Hippocampal formation (tissue), 2 donors: ENCODE measurements at places on chromosomes 5 and 9.

DNA sequence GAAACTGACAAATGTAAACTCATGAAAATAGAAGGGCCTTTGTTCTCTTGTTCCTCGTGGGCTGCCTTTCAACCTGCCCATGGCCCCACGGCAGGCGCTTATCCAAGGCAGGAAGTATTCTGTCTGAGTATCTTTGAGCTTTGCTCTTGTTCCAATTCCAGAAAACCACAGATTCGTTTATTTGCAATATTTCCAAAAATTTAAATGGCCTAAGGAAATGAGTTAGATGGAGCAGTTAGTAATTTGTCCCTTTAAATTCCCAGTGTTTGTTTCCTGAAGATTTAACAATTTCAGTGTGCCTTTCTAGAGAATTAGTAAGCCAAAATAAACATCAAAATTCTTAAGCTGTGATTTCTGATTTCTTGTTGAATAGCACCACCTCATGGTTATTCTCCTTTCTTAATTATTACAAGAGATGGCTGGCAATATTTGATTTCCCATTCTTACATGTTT, 299.4 kb upstream of the RASA1 start:
- no peak for DNase-seq

- DNase-seq: no peak
These were observed 17.8 kb upstream of the IFNB1 start for GRCh38 chr9:21095561-21095960.

GRCh38 chr9:117218951-117219350, 195.9 kb downstream of the ASTN2 start:
- DNase-seq: no peak

DNA sequence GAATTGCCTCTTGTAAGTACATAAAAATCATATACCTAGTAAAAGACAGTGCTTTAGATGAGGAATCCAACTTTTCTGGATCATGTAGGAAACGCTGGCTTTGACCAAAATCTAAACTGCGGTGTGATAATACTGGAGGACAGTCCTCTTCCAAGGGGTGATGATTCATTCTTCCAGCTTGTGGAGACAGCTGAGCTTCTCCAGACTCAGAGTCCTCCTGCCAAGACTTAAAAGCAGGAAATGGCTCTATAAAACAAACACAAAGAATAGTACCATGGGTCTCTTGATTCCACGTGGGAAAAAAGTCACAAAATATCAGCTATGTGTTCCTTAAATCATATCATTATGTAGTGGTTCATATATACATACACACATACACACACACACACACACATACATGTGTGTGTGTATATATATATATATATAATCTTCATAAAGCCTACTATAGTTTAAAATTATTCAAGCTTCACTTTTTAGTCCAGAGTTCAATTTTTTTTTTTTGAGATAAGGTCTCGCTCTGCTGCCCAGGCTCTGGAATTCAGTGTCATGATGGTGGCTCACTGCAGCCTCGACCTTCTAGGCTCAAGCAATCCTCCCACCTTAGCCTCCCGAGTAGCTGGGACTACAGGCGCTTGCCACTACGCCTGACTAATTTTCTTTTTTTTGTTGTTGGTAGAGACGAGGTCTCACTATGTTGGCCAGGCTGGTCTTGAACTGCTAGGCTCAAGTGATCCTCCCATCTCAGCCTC, 65.0 kb downstream of the PKD2L2 start:
- peak; percentile 34 for DNase-seq

GRCh38 chr5:14281746-14282181, 138.6 kb downstream of the TRIO start:
- DNase-seq: no peak

GRCh38 chr9:77449240-77450084, 198.7 kb downstream of the GNA14 start:
- DNase-seq: no peak

DNA sequence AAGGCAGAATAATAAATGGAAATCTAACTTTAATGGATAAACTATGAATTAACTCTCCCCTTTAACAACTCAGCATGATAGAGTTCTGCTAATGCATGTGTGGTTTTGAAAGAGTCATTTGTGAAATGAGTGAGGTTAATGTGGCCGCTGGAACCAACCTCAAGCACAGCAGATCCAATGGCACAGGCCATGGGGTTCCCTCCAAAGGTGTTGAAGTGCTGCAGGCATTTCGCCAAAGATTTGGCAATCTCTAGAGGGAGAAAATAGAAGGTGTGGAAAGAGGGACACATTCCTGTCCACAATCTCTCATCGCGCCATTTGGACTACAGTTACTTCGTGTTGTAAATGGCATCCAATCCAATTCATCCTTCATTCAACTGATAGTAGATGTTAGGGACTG, 35.0 kb downstream of the AGXT2 start:
- no peak for DNase-seq

GRCh38 chr5:30387974-30388632, 805.4 kb upstream of the CDH6 start:
- DNase-seq: no peak

- DNase-seq: no peak
These were observed 21.6 kb downstream of the LPCAT1 start for GRCh38 chr5:1502046-1502736.

GRCh38 chr9:4463824-4464223, 26.4 kb upstream of the SLC1A1 start:
- DNase-seq: no peak

GRCh38 chr9:75593920-75594319, 296.6 kb upstream of the PCSK5 start:
- no peak for DNase-seq

- DNase-seq: no peak
These were observed 975 bp downstream of the OCLN start for GRCh38 chr5:69493396-69494133.

- DNase-seq: no peak
These were observed 5.5 kb upstream of the RNU6ATAC start for GRCh38 chr9:134169724-134170401.

DNA sequence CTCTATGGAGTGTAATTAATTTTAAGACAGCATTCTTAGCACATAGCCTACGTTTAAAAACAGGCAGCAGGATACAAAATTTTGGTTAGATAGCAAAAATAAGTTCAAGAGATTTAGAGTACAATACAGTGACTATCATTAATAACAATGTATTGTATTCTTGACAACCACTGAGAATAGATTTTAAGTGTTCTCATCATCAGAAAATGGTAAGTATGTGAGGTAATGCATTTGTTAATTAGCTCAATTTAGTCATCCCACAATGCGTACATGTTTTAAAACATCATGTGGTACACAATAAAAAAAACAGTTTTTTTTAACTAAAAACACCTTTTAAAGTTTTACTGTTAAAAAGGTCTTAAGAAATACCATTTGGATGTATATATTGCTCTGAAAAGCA, 94.2 kb downstream of the MUSK start:
- no peak for DNase-seq

DNA sequence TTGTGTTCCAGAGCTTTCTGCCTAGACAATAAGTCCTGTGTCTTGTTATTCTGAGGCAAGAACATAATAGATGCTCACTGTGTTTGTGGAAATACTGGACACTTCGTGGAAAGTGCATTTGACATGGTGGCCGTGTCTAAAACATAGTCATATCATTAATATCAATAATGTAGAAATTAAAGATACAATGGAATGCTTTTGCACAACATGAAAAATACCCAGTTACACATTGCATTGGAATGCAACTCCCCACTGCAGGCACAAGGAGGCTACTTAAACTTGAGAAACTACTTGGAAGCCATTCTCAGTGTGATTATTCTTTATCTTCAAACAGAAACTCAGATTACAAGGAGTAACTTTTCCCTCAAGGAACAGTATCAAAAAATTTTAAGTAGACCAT, 145.3 kb upstream of the ZNF462 start:
- no peak for DNase-seq

DNA sequence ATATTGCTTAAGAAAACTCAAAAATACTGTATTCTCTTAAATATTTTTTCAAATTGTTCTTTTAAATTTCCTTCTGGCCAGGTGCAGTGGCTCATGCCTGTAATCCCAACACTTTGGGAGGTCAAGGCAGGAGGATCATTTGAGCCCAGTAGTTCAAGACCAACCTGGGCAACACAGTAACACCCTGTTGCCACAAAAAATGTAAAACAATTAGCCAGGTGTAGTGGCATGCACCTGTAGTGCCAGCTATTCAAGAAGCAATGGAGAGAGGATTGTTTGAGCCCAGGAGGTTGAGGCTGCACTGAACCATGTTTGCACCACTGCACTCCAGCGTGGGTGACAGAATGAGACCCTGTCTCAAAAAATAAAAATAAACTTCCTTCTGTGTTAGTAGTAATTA, 94.3 kb downstream of the STRBP start:
- DNase-seq: no peak

- no peak for DNase-seq
These were observed 5.7 kb downstream of the RAPGEF1 start for GRCh38 chr9:131734165-131734610.

GRCh38 chr5:147307170-147307569, 72.3 kb downstream of the STK32A start:
- no peak for DNase-seq

DNA sequence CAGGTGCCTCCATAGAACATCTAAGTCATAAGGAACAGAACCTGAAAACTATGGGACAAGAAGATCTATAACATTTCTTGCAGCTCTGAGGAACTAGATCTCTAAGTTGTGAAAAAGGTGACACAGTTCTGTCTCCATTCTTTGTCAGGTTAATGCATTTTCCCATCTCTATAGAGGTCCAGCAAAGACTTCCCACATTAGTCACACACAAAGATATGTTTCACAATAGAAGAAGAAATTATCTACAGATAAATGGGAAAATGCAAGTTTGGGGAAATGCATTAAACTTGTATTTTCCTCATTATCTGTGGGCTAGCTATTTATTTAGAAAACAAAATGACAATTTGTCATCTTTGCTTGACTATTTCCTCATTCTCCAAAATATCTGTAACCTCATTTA, 458.6 kb upstream of the PAPPA start:
- no peak for DNase-seq

- no peak for DNase-seq
These were observed 5.1 kb downstream of the ARL14EPL start for GRCh38 chr5:116037236-116037822.

- DNase-seq: no peak
These were observed 54.0 kb downstream of the AOPEP start for GRCh38 chr9:94780516-94780950.

DNA sequence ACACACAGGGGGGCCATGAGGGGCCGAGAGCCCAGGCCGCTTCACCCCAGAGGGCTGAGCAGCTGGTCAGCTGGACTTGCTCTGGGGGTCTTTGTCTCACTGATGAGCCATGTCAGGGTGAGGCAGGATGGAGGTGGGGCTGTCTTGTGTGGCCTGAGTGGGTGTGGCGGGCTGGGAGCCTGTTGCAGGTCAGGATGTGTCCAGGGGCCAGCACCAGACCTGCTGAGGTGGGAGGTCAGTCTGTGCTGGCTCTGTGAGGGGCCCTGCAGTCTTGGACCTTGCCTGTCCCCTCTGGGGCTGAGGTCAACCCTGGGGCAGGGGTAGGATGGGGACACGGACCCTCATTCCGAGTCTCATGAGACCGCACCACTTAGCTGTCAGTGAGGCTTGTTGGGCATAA, 56.9 kb downstream of the RXRA start:
- no peak for DNase-seq

DNA sequence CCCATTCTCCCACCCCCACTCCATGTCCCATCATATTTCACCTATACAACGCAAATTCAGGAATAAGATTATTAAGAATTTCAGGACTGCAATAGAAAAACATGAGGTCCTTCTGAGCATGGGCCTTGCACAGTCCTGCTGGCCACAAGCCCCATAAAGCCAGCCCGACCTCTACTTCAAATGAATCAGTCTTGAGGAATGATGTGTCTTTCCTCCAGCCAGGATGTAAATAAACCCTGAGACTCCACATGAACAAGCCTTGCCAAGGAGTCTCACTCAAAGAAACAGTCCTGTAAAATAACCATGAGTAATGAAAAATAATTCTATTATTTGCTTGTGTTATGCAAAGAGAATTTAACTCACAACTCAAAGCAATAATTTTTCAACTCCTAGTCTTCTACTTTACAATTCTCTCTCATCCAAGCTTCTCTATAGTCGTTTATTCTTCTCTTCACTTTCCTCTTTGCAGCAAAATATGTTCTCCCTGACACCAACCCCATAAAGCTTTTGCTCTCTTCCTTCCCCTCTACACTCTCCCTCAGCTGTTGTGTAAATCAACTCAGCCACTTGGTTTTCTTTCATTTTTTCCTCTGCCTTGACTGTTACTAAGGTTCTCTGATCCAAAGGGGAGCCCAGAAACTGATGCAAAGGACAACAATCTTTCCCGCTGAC, 140.1 kb upstream of the MOCS2 start:
- DNase-seq: no peak

DNA sequence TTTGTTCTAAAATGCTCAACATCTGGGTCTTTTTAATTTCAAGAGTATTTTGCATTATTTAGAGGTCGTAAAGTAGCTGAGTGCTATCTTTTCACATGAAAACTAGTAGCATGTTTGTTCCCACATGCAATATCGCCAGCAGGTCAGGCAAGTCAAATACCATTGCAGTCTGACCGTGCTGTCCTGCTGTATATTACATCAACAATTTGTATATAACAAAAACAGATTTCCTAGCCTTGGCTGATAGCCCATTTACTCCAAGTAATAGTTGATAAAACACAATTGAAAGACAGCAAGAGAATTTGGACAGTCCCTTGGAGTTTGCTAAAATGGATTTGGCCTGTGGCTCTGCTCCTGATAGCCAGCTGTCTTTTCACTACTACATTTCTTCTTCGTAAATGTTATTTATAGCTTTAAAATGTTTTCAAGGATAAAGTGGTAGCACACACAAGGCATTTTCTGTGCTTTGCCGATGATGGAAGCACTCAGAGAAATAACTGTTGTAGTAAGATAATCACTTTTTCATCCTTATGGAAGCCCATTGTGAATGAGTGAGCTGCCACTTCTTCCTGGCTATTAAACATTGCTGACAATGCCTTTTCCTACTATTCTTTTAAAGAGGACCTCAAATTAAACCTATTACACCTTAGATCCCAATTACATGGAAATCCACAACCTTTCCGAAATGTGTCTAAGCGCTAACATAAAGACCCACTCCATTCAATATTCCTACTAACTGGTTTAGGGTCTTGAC, 992.1 kb downstream of the MAT2B start:
- DNase-seq: no peak

GRCh38 chr9:110152704-110153374, 55.1 kb downstream of the C9orf152 start:
- DNase-seq: peak; percentile 36

DNA sequence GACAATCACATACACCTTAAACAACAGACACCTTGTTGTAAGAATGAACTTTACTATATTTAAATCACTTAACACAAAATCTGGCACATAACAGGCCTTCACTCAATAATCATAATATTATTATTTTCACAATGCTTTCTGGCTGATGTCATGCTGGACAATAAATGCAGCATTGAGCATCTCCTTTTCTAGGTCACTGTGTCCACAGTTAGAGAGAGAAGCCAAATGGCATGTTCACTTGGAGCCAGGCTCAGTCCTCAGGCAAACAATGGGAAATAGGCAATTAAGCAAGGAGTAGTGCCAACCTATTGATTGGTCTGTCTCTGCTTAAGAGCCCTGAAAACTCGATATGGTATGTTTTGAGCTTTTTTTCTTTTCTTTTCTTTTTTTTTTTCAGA, 50.6 kb upstream of the KLF4 start:
- DNase-seq: no peak

GRCh38 chr9:75185585-75186170, 97.4 kb downstream of the OSTF1 start:
- peak; percentile 13 for DNase-seq

GRCh38 chr9:24620741-24621140, 75.0 kb upstream of the IZUMO3 start:
- DNase-seq: no peak

- no peak for DNase-seq
These were observed 246.1 kb downstream of the MARCHF11 start for GRCh38 chr5:15933259-15934207.
